T47D (cell line): ENCODE measurements at places on chromosomes 2 and 18.

GRCh38 chr18:12599543-12599942 is 58.4 kb downstream of the SPIRE1 start:
- DNase-seq, result no peak

DNA sequence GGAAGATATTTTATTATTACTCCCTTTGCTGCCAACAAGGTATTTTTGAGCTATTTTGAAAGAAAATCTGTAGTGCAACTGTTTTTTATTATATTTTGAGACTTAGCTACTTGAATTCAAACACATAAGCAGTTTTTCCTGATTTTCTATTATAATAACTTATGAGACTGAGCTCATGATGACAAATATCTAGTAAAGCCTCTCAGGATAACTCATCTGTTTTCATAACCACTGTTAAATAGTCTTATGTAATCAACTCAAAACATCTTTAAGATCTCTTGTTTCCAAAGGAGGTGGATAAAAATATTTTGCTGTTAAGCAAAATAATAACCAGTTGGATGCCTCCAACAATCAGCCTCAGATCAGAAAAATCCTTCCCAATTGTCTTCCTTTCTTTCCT is 21.9 kb upstream of the PPP1CB start:
- DNase-seq, result no peak

DNA sequence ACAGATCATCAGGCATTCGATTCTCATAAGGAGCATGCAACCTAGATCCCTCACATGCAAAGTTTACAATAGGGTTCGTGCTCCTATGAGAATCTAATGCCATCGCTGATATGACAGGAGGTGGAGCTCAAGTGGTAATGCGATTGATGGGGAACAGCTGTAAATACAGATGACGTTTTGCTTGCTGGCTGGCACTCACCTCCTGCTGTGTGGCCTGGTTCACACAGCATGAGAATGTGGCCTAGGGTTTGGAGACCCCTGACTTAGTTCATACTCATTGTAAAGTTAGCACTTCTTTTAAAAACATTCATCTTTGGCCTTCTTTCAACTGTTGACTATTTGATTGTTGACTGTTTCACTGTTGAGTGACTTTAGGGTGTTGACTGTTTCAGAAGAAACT is 8.7 kb upstream of the CHMP1B start:
- DNase-seq, result no peak

- DNase-seq, result no peak
These were observed 722 bp downstream of the MAP4K4 start for GRCh38 chr2:101698014-101698843.

DNA sequence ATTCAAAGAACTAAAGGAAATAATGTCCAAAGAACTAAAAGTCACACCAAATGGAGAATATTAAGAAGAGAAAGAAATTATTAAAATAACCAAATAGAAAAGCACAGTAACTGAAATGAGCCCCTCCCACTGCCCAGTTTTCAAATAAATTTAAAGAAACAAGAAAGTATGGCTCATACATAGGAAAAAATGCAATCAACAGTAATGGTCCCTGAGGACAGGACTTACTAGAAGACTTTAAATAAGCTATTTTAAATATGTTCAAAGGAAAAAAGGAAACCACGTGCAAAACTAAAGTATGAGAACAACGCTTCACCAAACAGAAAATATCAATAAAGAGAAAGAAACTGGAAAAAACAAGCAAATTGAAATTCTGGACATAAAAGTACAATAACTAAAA is 58.9 kb downstream of the TMEM131 start:
- no peak for DNase-seq

- DNase-seq, result no peak
These were observed 16.7 kb upstream of the STAT1 start for GRCh38 chr2:191030521-191031154.

DNA sequence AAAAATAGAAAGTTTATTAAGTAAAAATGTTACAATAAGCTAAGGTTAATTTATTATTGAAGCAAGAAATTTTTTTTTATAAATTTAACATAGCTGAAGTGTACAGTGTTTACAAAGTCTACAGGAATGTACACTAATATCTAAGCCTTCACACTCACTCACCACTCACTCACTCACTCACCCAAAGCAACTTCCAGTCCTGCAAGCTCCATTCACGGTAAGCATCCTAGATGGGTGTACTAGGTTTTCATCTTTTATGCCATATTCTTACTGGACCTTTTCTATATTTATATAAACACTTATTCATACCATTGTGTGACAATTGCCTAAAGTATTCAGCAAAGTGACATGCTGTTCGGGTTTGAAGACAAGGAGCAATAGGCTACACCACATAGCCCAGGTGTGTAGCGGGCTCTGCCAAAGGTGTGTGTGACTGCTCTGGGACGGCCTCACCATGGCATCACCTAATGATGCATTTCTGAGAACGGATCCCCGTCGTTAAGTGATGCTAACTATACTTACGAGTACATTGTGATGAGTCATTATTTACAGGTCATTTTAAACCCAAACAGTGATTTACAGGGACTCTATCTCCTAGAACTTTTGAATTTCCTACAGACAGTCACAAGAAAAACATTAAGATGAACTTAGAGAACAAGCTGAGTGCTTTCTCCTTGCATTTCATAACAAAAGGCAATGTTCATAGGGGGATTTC is 76.3 kb upstream of the ID2 start:
- DNase-seq, result no peak

DNA sequence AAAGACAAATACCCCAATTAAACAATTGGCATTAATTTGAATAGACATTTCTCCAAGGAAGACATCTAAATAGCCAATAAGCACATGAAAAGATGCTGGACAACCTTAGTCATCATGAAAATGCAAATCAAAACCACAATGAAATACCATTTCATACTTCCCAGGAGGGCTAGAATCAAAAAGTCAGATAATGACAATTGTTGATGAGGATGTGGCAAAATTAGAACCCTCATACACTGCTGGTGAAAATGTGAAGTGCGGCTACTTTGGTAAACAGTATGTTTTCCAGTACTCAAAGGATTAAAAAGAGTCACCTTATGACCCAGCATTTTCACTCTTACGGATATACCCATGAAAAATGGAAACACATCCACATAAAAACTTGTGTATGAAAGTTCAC is 91.6 kb downstream of the FIGN start:
- no peak for DNase-seq

DNA sequence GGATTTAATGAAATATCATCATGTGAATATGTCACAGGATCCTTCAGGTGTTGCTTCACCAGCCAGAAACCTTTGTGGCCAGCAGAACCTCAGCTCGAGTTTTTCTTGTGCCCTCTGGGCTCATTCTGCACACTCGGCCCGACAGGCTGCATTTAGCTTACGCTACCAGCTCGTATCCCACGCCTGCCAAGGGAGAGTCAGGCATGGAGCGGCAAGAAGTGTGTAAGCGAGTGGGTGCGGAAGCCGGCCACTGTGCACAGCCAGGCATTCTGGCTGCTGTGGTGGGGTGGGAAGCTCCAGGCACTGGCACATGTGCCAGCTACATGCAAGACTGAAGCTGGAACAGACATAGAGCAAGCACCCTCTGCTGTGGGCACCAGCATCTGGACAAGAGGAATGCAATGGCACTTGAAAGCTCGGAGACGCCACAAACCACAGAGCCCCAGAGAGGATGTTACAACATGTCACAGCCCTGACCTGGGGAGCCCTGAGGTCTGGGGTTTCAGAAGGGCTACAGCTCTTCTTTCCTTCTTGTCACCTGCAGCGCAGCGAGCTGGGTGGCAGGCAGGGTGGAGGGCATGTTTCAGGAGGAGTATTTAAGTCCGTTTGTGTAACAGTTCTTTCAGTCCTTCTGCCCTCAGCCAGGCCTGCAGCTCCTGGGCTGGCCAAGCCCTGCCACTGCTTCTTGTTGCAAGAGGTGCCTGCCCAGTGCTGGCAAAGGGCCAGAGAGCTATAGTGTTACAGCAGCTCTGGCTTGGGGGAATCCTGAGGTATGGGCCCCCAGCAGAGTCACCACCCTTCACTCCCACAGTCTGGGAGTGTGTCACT is 257.3 kb upstream of the HNMT start:
- no peak for DNase-seq

GRCh38 chr2:15407666-15408065 is 153.5 kb downstream of the NBAS start:
- DNase-seq, result no peak

DNA sequence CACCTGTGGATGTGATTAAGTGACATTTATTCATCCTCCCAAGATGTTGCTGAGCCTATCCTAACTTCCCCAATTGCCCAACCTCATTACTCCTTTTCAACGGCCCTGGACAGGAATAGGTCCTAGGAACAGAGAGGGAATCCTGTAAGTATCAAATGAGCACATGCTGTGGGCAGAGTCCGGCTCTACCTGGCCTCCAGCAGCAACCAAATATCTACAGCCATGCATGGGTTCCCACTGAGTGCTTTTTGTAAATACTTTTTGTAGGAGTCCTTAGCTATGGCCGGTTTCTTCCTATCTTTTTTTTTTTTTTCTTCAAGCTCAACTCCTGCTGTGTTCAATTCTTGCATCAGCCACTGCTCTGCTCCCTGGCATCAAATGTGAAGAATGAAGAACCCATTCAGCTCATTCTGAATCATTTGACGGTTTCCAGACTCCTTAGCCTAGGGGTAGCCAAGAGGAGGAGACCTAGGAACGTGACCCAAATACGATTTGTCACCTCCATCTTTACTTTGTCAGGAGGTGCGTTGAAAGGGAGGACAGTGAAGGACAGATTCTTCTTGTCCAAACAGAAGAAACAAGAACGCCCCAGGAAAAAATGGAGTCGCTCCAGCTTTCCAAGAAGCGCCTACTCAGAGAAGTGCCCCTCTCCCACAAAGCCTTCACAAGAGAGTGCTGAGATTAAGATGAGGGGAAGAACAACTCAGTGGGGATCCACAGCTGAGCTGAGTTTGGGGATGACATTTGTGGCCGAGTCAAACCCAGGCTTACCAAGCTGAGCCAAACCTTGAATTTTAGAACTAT is 46.7 kb upstream of the LCLAT1 start:
- no peak for DNase-seq

DNA sequence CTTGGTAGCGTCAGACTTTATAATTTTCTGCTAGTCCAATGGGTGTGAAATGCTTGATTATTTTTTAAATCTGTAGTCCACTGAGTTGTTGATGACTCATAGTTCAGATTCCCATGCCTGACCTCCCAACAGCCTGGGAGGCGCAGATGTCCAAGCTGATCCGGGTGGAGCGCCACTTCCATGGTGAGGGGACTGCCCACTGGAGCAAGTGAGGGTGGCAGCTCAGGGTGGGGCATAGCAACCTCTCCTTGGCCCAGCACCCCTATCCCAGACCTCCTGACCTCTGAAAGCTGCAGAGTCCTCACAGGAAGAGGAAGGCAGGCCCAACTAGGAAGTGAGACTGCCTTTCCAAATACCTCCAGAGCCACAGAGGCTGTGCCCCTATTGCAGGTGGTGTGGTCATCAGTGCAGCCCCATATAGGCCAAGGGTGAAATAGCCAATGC is 4.4 kb downstream of the MAL start:
- no peak for DNase-seq

- DNase-seq, result no peak
These were observed 46.8 kb downstream of the ATOH8 start for GRCh38 chr2:85800586-85800985.

DNA sequence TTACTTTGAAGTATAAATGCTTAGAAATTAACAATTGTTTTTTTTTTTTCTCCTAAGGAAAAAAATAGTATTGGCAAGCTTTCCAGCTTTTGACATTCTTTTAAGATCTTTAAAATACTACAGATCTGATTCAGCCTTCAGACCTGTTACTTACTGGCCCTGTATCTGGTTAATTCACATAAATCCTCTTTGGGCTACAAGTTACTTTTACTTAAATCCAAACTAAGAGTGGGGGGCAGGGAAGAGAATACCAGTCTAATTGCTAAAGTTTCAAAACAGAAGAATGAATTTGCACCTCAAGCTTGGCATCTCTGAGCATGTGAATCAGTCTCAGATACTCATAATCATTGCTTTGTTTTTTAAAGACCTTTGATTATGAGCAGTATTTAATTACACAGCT is 386.3 kb downstream of the PARD3B start:
- DNase-seq, result no peak

DNA sequence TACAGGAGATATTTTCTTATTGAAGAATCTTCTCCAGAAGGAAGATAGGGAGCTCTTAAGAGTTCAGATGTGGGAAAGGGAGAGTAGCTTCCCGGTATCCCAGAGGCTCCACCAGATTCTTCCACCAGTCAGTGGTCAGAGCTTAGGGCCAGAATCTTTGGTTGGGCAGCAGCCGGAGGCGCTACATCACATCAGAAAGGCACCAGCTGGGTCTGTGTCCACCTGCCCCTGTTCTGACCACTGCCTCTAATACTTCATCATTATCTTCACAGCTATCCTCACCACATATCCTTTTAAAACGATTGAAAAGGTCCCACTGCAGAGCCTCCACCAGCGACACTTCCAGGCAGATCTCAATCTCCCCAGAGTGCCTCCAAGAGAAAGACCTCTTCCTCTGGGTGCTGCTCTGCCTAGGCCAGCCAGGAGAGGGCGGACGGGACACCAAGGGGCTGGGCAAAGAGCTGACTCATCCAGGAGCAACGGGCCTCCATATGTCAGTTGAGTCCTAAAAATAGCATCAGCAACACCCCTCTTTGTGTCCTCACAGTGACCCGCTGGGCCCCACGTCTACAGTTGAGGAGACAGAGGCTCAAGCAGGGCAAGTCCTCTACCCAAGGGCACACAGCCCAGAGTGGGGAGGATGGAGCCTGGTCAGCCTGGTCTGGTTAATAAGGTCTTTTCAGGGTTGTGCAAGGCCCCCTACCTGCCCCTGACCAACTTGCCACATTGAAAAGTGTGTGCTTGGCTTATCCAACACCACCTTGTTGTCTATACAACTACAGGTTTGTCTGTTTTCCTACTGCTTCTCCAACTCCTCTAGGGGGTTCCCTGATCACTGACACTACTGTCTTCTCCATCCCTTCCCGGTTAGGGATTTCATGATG is 81.2 kb downstream of the ADD2 start:
- DNase-seq, result no peak

DNA sequence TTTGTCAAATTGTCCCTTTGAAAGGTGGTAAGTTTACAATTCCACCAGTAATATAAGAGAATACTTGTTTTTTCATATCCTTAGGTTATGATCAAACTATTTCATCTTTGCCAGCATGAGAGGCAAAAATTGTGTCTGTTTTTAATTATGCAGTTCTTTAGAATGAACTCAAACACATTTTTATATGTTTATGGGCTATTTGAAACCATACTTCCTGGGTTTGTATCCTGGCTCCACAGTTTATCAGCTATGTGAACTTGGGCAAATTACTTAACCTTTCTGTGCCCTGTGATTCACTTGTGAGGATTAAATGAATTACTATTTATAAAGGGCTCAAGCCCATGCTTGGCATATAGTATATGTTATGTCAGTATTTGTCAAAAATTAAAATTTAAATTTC is 109.4 kb downstream of the TANC1 start:
- DNase-seq, result no peak

GRCh38 chr18:30491815-30492551 is 550.6 kb downstream of the DSC3 start:
- DNase-seq, result no peak
